ENCODE measurements at places on chromosomes 11 and 22.

- DNase-seq = no peak
Measured at GRCh38 chr11:14029971-14030920, 67.7 kb downstream of the SPON1 start.

- no peak for DNase-seq
Measured at GRCh38 chr11:46020084-46020599, 97.7 kb downstream of the LARGE2 start.

DNA sequence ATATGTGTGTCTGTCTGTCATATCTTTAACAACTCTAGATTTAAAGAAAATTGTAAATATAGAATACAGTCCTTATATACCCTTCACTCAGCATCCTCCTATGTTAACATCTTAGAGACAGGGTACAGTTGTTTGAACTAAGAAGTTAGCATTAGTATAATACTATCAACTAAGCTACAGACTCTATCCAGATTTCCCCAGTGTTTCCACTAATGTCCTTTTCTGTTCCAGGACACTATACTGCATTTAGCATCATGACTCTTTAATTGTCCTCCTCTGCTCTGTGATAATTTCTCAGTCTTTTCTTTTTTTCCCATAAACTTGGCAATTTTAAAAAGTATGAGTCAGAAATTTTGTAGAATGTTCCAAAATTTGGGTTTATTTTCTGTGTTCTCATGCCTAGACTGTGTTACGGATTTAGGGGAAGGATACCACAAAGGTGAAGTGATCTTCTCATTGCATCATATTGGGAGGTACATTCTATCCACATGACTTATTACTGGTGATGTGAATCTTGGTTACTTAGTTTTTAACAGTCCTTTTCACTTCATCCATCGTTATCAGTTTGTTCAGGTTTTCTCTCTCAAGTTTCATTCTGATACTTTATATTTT is 168.4 kb downstream of the SBF2 start:
- no peak for DNase-seq

- DNase-seq = no peak
Measured at GRCh38 chr11:76617553-76618265, 52.8 kb downstream of the LRRC32 start.

DNA sequence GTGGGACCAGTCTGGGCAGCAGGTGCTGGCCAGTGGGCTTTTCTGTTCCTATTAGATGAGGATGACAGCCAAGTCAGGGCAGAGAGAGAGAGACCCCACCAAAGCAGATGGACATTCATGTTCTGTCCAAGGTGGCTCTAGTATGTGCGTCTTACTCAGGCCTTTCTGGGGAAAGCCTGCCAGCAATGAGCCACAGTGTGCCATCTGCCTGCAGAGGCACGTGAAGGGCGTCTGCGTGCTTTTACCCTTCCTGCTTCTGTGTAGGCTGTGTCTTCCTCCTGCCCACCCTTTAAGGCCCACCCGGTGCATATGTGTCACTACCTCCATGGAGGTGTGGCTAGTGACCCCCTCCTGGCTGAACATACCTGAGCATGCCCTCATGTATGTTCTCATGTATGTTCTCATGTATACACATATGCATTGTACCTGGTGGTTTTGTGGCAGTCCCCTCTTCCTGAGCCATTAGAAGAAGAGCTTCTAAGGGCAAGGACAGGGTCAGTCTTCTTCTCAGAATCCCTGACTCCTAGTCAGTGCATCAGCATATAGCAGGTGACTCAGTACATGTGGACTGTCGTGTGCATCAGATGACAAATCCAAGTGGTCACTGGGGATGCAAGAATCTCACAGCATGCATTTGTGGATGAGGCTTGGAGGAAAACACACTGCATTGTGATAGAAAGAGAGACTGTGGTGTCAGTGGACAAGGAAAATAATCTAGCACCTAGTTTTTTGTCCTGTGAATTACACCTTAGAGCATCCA is 90.4 kb upstream of the YWHAH start:
- DNase-seq = no peak

- no peak for DNase-seq
Measured at GRCh38 chr11:128513915-128514681, 73.3 kb downstream of the ETS1 start.

DNA sequence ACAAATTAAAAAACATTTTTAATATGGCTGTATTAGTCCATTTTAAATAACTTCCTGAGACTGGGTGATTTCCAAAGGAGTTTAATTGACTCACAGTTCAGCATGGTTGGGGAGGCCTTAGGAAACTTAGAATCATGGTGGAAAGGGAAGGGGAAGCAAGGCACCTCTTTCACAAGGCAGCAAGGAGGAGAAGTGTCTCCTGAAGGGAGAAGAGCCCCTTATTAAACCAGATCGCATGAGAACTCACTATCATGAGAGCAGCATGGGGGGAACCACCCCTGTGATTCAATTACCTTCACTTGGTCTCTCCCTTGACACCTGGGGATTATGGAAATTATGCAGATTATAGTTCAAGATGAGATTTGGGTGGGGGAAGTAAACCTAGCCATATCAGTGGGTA is 488.6 kb downstream of the ETS1 start:
- no peak for DNase-seq

DNA sequence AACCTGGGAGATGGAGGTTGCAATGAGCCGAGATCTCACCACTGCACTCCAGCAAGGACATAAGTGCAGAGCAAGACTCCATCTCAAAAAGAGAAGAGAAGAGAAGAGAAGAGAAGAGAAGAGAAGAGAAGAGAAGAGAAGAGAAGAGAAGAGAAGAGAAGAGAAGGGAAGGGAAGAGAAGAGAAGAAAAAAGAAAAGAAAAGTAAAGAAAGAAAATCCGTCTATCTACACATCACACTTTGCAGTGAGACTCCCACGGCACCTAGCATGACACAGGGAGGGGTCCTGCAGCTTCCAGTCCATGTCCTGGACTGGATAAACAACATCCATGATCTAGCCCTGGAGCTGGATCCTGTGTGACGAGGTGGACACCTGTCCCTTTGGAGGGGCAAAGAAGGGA is 4.0 kb upstream of the PPARA start:
- DNase-seq = no peak

GRCh38 chr22:46203601-46203980 is 46.5 kb downstream of the CDPF1 start:
- no peak for DNase-seq

DNA sequence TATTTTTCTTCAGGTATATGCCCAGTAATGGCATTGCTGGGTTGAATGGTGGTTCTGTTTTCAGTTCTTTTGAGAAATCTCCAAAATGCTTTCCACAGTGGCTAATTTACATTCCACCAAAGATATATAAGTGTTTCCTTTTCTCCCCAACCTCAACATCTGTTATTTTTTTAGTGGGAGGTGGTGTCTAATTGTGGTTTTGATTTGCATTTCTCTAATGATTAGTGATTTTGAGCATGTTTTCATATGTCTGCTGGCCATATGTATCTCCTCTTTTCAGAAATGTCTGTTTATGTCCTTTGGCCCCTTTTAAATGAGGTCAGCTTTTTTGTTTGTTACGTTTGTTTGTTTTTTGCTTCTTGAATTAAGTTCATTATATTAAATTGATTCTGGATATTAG is 760.2 kb downstream of the KCNA4 start:
- no peak for DNase-seq

All from head of caudate nucleus (tissue), 42 donors.